ENCODE measurements at places on chromosomes 2 and 18.

- peak; percentile 65 for DNase-seq
Observed at GRCh38 chr2:70946832-70947442, 11.2 kb downstream of the ATP6V1B1 start.

DNA sequence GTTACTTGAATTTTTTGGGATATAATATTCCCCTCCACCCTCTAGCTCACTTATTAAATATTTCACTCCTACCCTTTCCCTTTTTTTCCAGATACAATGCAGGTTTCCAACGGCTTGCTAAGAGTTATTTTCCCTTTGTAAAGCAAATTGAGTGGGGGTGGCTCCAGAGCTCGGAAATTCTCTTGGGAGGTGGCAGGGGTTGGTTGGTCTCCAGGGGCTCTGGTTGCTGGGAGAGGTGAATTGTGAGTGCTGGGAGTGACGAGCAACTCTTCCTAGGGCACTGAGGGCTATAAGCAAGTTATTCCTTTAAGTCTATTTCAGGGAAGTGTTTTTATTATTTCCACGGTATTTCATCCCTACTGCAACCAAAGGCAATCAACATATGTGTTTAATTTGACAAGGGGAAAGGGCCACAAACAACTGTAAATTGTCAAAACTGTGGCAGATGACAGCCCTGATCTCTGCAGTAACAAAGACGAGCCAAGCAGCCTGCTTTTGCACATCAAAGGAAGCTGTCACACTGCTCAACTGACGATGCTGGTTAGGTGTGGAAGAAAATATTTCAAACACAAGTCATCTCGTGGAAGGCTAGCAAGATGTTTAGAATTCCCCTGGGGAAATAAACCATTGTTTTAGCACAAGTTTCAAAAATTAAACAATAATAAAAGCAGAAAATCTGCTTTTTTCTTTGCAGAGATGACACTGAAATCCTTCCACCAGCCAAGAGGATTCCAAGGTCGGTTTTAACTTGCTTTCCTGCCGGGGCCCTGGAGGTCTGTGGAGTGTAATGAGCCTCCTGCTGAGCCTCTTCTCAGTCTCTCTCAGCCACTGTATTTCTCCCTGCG, 34.8 kb upstream of the ASXL2 start:
- no peak for DNase-seq

DNA sequence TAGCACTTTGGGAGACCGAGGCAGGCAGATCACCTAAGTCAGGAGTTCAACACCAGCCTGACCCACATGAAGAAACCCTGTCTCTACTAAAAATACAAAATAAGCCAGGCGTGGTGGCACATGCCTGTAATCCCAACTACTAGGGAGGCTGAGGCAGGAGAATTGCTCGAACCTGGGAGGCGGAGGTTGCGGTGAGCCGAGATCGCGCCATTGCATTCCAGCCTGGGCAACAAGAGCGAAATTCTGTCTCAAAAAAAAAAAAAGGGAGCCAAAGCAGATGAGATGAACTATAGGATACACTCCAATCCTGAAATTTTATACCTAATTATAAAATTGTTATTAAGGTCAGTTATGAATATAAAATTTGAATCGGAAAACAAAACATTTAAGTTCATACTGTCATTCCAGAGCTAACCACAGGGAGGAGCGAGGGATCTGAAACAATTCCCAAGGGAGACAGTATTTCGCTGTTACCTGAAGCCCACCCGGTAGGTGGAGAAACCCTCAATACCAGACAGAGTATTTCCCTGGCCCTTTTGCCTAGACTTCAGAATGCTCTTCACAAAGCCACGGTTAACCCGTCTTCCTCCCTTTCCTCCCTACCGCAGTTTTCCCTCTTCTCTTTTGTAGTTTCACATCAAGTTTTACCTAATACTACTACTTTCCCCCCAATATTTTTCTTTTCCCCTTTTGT, 1.4 kb downstream of the PPM1G start:
- peak; percentile 66 for DNase-seq

DNA sequence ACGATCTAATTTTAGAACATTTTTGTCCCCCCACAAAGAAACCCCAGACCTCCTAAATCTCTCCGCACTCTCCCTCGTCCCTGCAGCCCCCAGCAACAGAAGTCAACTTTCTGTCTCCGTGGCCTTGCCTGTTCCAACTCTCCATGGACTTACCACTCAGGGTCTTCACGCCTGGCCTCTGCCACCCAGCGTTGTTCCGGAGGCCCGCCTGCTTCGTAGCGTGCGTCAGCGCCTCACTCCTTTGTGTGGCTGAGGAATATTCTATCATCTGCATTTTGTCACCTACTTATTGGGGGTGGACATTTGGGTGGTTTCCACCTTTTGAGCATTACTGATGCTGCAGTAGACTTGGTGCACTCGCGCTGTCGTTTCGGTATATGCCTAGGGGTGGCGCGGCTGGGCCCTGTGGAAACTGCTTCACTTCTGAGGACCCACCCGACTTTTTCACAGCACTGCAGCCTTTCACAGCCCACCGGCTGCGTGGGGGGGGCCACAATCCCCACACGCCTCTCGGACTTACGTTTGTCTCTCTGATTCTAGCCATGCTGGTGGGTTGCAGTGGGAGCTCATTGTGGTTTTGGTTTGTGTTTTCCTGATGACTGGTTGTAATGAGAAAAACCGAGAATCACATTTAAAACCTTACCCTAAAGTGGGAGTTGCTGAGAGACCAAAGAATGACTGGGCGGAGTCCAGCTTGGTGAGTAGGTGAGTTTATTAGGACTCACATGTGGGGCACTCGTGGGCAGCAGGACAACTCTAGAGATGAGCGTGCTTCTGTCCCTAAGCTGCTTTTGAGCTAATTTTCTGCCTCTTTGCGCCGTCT, 1.4 kb upstream of the HSBP1L1 start:
- no peak for DNase-seq

DNA sequence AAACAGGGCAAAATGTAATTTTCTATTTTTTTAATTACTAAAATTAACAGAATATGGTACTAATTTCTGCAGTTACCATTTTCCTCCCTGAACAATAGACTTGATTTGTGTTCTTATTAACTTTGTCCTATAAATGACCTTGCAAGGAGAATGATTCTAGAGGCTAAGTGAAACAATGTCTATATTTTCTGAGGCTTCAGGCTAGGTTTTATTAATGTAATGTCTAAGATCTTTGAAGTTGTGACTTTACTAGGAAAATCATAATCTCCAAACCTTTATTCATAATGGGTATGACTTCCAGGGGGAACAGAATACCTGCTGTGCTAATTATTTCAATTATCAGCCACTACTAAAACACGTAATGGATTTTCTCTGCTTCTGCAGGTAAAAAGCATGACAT, 94.4 kb downstream of the TAF4B start:
- no peak for DNase-seq

- DNase-seq = no peak
Observed at GRCh38 chr18:60350941-60351340, 21.6 kb downstream of the MC4R start.

DNA sequence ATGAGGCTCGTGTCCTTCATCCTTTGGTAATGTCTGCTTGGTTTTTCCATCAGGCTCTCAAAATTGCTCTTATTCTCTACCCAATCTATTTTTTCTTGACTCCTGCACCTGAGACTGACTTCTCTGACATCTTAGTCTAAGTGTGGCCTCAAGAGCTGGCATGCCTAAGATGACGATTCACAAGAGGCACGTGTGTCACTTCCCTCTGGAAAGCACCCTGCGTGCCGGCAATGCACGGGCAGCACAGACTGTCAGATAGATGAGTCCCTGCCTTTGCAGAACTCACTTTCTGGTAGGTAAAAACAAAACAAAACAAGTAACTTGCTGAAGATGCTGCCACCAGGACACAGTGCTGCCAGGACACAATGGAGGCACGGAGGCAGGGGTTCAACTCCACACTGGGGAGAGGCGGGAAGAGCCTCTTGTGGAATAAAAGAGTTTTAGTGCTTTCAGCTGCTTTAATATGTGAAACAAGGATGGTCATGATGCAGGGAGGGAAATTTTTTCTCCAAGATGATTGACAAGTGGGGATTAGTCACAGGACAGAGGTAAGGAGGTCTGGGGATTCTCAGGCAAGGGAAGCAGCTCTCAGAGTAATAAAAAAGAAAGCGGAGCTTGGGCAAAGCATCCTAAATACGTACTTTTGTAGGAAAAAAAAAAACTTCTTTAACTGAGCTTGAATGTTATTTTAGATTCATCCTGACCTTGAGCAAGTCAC, 27.3 kb downstream of the CYB5A start:
- no peak for DNase-seq

DNA sequence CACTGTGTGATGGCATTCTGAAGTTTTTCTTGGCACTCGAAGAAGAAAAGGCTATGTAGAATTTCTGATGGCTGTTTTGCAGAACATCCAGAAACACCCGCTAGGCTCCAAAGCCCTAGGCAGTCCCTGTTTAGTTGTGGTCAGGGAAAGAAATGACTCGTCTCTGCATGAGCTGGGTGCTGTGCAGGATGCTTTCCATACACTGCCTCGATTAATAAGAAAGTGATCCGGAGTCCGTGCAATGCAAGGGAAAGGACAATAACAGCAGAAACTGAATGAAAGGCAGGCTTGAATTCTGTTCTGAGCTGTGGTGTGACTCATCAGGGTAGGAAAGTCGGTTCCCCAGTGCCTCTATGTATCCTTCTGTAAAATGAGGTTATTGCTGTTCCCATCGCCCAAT, 18.7 kb downstream of the MAPRE3 start:
- DNase-seq = no peak

- DNase-seq = peak; percentile 66
Observed at GRCh38 chr2:196131949-196132925, 39.1 kb downstream of the STK17B start.

- DNase-seq = no peak
Observed at GRCh38 chr2:217361483-217361880, 501.6 kb upstream of the TNP1 start.

DNA sequence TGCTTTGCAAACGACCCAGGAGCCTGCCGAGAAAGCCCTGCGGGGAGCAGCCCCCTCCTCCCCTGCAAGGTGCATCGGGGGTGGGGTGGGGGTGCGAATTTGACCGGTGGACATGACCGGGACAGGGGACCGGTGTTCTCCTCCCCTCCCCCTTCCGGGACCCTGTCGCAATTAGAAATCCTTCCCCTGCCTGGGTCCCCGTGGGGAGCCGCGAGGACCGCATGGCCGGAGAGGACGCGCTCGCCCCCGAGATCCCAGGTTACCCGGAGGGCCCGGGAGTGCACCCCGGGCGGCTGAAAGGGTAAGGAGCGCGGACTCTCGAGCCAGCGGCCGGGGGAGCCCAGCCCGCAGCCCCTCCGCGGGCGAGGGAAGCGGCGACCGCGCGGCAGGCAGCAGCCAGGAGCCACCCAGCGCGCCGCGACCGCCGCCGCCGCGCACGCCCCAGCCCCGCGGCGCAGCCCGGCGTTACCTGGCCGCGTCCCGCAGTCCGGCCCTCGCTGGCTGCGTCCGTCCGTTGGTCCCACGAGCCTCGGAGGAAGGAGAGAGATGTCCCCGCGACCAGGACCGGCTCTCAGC, 482 bp downstream of the DLGAP1 start:
- no peak for DNase-seq

- no peak for DNase-seq
Observed at GRCh38 chr2:31205186-31205585, 12.1 kb downstream of the CAPN14 start.
